Activated gamma-delta T cell (primary cell): ENCODE measurements at places on chromosomes 4 and X.

GRCh38 chr4:81120055-81120454 lies 89.5 kb downstream of the BMP3 start:
- DNase-seq = no peak

GRCh38 chrX:10158279-10159144 lies 1.7 kb downstream of the CLCN4 start:
- DNase-seq = no peak

DNA sequence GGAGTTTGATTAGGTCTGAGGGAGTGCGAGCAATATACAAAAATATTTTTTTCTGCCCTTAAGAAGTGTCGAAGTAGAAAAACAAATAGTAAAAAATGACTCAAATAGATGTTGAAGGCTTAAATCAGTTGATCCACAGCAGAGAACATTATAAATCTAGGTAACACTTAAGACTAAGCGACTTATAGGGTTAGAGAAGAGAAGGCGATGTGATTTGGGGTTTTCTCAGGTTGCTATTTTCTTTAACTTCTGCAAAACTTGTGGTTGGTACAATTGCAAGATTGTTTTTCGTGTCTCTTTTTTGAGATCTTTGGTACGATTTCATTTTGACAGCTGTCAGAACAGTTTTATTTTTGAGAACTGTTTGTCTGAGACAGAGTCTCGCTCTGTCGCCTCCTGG lies 1479.5 kb downstream of the PCDH7 start:
- DNase-seq = no peak

DNA sequence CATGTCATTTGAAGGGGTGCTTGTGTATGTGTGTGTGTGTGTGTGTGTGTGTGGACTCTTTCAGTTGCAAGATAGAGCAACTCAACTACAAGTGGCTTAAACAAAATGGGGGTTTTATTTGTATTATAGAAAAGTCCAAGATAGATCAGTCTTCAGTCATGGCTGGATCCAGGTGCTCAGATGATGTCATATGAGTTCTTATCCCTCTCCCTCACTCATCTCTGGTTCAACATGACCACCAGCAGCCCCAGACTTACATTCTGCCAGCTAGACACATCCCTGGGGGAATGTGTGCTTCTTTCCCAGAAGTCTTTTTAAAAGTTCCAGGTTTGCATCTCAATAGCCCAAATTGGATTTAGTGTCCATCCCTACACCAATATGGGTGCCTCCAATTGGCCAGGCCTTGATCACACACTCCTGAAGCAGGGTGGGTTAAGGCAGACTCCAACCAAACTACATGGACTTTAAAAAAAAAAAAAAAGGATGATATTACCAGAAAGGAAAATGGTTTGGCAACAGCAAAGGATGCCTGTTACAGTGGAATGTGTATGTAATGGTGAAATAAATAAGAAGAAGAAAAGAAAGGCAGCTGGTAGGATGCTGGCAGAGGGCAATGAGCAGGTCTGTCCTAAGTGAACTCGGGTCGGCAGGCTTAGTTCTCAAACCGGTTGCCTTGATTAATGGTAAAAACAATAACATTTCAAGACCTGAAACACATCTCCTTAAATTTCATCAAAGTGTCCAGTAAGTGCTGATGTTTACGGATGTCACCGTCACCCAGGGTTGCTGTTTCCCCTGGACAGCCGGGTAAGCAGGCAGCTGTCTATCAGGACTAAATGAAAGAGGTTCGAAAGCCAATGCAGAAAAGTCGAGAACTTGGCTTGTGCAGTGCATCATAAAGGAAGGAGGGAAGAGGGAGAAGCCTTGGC lies 107.7 kb downstream of the SMIM20 start:
- DNase-seq = no peak

- no peak for DNase-seq
Measured at GRCh38 chr4:61201961-61202637, 2.0 kb downstream of the ADGRL3 start.
